ENCODE measurements at places on chromosomes 5 and 9. TPM values are rescaled to one million over a fixed set of nuclear protein-coding genes. Genes with fewer than 3 reads are reported as not detected.

The TEK gene
- not detected for total RNA-seq

The CORO2A gene
- 6.8 TPM for total RNA-seq

The MYO10 gene
- 0.11 TPM for total RNA-seq

The C8G gene
- 1.5 TPM for total RNA-seq
